ENCODE measurements at places on chromosomes 4 and X. TPM values are rescaled to one million over a fixed set of nuclear protein-coding genes. Genes with fewer than 3 reads are reported as not detected.

The NAP1L5 gene
- total RNA-seq, result 2.6 TPM

DNA sequence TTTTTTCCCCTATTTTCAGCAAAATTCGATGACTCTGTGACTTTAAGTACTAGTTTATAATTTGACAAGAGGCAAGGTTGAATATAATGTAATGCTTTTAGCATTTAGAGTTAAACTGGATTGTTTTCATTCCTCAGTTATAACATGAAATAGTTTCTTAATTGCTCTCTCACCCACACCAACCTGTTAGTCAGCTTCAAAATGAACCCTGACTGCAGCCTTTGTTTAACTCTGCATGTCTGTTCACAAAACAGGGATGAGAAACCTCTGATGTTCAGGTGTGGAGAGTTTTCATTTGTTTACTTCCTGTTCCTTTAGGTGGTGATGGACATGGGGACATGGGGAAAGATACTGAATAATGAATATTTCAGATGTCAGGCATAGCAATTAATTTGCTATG, 49.9 kb upstream of the MND1 start:
- no peak for DNase-seq
- H3K4me3 ChIP-seq, result no peak overlapping the region
- H3K27me3 ChIP-seq, result no peaks in the 10 kb centered on the region

- peaks cover 2% of the 10 kb centered on the region for H3K36me3 ChIP-seq
- H3K4me3 ChIP-seq, result no peak overlapping the region
- H3K27me3 ChIP-seq, result no peaks in the 10 kb centered on the region
These were observed 54.8 kb downstream of the COQ2 start for GRCh38 chr4:83229791-83230190.

GRCh38 chr4:65023081-65023480, 613.8 kb upstream of the TECRL start:
- no peak overlapping the region for H3K27ac ChIP-seq
- H3K27me3 ChIP-seq, result no peaks in the 10 kb centered on the region
- no peaks in the 10 kb centered on the region for H3K36me3 ChIP-seq

DNA sequence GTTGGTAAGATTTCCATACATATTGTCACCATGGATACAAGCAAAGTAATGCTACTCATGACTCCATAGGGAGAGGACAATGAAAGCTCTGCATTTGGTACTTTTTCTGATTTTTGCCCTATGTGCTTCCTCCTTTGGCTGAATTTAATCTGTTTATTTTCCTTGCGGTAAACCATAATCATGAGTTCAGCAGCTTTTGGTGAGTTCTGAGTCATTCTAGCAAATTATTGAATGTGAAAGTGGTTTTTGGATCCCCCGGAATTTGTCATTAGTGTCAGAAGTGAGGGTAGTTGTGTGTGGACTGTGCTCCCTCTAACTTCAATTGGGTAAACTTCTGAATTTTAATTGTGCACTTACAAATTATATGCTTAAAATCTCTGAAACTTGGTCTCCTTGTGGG, 170.3 kb downstream of the MOSPD2 start:
- DNase-seq, result no peak
- H3K4me1 ChIP-seq, result no peaks in the 10 kb centered on the region
- no peak overlapping the region for H3K4me3 ChIP-seq

DNA sequence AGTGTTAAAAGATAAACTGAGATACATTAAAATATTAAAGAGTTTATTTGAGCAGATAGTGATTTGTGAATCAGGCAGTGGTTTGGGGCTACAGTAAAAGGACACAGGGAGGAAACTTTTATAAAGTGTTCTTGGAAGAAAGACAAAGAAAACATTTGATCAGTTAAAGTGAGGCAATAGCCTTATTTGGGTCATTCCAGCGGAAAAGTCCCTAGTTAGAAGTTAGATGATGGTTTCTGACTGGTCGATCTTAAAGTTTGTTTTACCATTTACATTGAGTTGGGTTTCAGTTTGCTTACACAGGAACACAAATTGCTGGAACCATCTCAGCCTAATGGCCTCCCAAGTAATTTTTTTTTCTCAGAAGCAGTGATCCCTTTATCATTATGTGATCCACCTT, 69.7 kb downstream of the PPP1R2C start:
- H3K27ac ChIP-seq, result no peak overlapping the region
- H3K4me3 ChIP-seq, result no peak overlapping the region
- no peak for DNase-seq
- peaks cover 4% of the 10 kb centered on the region for H3K4me1 ChIP-seq
- H3K27me3 ChIP-seq, result no peaks in the 10 kb centered on the region

DNA sequence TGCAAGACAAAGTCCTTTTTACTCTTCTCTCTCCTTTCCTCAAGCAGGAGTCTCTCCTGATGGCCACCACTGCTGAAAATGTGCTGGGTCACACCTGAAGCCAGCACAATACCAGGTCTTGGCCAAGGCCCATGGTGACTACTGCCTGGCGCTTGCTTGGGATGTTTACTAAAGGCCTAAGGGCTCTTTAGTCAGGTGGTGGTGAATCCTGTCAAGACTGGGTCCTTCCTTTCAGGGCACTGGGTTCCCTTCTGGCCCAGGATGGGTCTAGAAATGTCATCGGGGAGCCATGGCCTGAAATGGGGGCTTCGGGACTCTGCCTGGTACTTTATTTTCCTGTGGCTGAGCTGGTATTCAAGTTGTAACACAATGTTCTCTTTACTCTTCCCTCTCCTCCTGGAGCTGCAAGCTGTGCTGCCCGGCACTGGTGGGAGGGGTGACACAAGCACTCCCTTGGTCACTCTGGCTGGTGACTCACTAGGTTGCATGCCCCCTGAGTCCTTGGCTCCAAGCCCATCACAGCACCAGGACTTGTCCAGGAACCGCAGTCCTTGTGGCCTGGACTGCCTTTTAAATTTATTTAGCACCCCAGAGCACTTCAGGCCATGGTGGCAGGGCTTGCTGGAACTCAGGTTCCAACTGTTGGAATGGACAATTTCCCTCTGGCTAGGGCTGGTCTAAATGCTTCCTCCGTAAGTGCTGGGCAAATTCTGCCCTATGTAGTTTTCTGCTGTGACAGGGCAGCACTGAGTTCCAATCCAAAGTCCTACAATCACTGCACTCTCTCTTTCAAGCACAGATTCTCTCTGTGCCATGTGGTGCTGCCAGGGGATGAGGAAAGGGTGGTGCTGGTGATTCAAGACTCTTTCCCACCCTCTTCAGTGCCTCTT, 11.3 kb downstream of the ARL13A start:
- H3K4me3 ChIP-seq, result no peak overlapping the region
- H3K4me1 ChIP-seq, result no peaks in the 10 kb centered on the region
- no peaks in the 10 kb centered on the region for H3K27me3 ChIP-seq
- peaks cover 12% of the 10 kb centered on the region for H3K36me3 ChIP-seq
- DNase-seq, result no peak

All from activated B cell treated with CpG ODN at 0.5 μM for 24 hours (primary cell).